AG04449 (cell line): ENCODE measurements at places on chromosomes 4 and X.
A peak's percentile ranks its signal among the peaks of the same experiment; 100 is the strongest.

DNA sequence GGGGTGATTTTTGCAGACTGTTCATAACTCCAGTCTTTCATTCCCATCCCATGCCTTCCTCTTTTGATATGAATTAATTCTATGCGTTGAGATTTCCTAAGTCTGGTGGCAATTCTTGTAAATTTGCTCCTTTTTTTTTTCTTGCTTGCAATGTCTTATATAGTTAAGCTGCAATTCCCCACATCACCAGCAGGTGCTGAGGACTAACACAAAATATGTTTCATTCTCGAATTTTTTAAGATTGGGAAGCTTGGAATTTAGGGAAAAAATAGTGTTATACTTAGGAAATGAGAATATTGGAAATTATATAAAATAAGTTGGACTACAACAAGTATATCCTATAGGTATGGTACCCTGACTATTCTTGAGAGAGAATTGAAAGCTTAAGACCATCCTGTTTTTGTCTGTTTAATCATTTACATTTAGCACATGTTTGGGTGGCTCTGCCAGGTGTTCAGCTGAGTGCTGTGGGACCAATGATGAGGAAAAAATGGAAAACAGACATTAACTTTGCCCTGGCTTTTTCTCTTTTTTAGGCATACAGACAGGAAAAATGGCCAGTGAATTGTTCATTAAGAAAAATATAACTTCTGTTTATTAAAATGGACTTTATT is 30.2 kb downstream of the AFF2 start:
- peak; percentile 1 for DNase-seq

- no peak for DNase-seq
Measured at GRCh38 chr4:169881769-169882168, 124.0 kb upstream of the HPF1 start.

- DNase-seq = no peak
Measured at GRCh38 chr4:89268679-89269078, 38.9 kb downstream of the GPRIN3 start.

GRCh38 chr4:64079316-64079715 is 329.9 kb downstream of the TECRL start:
- no peak for DNase-seq

DNA sequence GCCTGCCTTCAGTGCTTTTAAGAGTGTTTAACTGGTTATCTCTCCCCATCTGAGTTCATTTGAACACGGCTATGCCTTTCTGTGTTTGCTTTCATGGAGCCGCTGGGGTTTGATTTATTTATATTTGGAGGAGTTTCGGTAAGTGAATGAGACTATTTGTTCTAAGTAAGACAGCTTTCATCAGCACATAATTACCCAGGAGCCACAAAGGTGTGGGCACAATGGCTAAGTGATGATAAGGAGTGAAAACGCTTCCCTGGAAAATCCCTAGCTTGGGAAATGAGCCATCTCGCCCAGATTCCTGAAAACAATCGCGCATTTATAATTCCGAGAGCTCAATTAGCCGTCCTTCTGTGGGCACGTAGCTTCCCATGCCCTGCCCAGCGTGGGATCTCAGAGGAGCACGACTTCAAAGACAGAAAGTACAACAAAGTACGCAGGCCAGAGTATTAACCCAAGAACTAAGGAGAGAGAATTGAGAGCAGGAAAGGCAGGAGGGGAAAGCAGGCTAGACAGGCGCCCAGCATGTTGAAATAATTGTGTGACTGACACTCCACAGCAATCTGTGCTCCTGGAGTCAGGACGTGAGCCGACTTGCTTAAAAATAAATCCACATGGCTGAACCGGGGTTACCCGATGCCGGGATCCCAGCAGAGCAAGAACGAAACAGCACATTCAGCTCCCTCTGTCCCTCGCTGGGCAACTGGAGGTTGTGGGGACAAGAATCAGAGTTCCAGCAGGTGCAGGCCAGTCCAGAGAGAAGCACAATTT is 99.0 kb downstream of the DHRSX start:
- DNase-seq = no peak

GRCh38 chrX:48474127-48474526 is 1.9 kb upstream of the FTSJ1 start:
- DNase-seq = no peak

DNA sequence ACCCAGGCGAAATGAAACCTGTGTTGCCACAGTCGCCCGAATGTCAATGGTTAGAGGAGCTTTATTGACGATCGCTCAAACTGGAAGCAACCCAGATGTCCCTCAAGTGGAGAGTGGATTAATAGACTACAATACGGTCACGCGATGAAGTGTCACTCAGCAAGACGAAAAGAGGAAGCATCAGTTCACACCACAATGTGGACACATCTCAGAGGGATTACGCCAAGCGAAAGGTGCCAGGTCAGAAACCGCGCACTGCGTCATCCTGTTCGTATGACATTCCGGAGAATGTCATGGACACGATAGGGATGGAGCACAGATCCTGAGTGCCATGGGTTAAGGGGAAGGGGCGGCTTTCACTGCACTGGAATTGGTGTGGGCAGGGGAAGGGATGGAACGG is 111.7 kb downstream of the HMX1 start:
- no peak for DNase-seq

DNA sequence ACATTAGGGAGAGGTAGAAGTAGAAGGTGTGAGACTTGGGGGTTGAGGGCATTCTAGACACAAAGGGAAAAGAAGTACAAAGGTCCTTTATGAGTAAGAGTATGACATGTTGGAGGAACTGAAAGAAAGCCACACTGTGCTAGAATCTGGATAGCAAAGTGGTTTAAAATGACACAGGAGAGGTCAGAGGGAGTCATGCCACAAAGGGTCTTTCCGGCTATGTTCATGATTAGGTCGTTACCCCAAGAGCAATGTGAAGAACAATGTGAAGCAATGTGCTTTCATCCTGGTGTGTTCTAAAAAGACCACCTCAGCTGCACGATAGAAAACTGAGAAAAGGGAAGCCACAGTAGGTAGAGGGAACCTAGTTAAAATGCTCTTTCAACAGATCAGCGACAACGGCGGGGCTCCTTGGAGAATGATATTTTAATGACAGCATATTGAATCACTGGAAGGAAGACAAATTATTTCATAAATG is 29.2 kb downstream of the SMIM14 start:
- DNase-seq = no peak

- peak; percentile 9 for DNase-seq
Measured at GRCh38 chr4:185512516-185512915, 22.8 kb downstream of the PDLIM3 start.

DNA sequence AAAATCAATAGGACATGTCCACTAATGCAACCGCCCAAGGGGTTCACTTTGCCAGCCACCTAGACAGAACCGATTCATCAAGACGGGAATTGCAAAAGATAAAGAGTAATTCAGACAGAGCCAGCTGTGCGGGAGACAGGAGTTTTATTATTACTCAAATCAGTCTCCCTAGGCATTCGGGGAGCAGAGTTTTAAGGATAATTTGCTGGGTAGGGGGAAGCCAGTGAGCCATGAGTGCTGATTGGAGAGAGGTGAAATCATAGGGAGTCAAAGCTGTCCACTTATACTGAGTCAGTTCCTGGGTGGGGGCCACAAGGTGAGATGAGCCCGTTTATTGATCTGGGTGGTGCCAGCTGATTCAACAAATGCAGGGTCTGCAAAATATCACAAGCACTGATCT is 8.5 kb downstream of the TMEM184C start:
- no peak for DNase-seq

- no peak for DNase-seq
Measured at GRCh38 chrX:118961866-118962560, 12.4 kb upstream of the LONRF3 start.

DNA sequence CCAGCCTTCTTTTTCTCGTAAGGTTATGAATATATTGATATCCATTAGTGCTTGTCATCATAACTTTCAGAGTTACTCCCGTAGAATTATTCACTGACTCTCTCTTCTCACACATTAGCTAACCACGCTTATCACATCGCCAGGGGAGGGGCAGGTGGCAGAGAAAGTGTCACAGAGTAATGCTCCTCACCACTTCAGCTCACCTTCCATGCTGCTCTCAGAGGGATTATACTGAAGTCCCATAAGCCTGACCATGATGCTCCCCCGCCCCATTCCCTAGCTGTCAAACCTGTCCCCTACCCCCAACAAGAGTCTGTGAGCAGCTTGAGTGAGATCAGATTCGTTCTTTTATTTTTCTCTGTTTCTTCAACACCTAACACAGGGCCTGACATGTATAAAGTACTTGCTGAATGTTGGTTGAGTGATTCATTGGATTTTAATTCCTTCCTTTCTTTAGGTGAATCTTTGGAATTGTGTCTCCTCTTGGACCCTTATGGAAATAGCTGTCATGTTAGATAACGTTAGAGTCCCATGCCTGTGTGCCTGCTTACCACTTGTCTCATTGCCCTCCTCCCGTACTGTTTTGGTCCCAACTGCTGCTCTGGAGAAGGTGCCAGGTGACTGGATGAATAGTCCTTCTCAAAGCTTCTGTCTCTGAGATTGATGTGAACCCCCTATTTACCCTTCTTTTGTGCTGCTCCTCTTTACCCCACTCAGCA is 55.1 kb downstream of the RS1 start:
- DNase-seq = no peak

DNA sequence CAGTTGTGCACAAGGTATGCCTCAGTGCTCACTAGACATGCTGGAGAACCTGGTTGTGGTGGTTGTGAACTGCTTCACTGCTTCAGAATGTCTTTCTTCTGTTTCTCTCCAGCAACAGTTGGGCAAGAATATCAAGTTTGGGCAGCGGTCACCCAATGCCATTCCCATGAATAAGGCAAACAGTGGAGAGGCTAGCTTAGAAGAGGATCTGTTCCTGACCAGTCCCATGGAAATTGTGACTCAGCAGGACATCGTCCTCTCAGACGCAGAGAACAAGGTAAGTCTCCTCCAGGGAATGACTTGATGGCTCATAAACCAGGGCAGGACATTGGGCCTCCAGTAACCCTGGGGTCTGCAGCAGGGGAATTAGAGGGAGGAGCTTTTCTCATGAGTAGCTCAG is 79.9 kb downstream of the AASDH start:
- DNase-seq = no peak

DNA sequence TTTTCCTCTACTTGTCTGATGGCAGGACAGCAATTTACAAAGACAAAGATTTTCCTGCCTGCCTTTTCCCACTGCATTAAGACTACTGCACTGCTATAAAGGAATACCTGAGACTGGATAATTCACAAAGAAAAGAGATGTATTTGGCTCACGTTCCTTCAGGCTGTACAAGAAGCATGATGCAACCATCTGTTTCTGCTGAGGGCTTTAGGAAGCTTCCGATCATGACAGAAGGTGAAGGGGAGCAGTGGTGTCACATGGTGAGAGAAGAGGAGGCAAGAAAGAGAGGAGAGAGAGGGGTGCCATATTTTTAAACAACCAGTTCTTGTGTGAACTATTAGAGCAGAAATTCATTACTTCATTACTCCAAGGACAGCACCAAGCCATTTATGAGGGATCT is 617.1 kb upstream of the HTR2C start:
- no peak for DNase-seq

- DNase-seq = no peak
Measured at GRCh38 chrX:133380711-133381619, 34.3 kb downstream of the GPC4 start.

DNA sequence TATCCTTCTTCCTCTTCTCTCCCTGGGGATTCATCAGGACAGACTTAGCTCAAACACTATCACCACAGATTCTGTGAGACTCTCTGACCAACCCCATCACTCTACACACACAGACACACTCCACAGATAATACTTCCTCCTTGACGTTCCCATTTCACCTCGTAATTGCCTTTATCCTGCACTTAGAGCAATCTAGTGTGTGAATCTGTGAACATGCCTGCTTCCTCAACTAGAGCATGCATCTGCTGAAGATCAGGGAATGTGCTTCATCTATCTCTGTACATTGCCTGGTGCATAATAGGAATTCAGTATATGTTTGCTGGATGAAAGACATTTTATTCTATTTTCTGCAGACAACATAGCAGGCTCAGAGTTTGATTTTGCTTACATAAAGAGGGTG is 25.1 kb upstream of the HS6ST2 start:
- DNase-seq = no peak

DNA sequence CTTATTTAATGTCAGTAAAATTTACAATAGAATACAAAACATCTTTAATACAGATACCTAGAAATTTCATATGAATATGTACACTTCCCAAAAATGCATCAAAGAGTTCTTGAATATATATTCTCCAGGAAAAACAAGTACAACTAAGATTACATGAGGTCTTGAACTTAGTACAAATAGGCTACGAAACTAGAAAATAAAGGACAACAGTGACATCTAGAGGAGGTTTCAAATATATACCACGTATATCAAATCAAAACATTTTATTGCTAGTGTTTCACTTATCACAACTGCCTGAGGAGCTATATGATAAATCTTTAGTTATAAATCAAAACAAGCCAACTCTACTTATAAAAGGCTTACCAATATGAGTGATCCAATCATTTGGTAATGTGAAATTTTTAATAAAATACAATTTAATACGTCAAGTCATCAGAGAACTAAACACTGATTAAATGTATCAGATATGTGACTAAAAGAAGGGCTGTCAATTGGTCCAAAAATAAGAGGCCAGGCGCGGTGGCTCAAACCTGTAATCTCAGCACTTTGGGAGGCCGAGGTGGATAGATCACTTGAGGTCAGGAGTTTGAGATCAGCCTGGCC is 36.6 kb downstream of the ANAPC10 start:
- DNase-seq = no peak

DNA sequence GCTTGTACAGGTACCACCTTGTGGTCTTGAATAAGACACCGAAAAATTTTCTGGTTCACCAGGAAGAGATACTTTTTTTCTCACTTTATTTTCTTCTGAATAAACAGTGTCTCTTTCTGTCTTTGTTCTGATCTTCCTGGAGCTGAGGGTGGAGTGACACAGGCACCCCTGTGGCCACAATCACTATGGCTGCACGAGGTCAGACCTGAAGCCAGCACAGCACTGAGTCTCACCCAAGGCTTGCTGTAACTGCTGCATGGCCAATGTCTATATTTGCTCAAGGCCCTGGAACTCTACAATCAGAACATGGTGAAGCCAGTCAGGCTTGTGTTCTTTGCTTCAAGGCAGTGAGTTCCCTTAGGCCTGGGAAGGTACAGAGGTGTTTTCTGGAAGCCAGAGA is 87.2 kb downstream of the GPR174 start:
- DNase-seq = no peak

GRCh38 chr4:127575888-127576287 is 56.9 kb upstream of the INTU start:
- DNase-seq = no peak
